CD4-positive, alpha-beta T cell treated with Interferon alpha-2 for 1 hour (primary cell): ENCODE measurements at places on chromosomes 4 and X.

DNA sequence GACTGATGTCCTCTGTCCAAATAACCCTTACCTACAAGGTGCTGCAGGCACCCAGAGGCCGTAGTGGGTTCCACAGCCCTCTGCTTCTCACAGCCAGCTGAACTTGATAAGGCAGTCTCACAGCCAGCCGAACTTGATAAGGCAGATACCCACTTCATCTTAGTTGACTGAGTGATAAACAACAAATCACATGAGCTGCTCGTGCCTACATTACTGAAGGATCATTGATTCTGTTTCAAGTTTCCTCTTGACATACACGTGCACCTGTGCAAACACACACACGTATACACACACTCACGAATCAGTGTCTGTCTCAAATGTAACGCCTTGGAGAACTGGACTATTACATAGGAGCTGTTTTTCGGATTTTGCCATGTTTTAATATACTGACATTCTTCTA is 276.3 kb downstream of the DCTD start:
- no peak for DNase-seq

DNA sequence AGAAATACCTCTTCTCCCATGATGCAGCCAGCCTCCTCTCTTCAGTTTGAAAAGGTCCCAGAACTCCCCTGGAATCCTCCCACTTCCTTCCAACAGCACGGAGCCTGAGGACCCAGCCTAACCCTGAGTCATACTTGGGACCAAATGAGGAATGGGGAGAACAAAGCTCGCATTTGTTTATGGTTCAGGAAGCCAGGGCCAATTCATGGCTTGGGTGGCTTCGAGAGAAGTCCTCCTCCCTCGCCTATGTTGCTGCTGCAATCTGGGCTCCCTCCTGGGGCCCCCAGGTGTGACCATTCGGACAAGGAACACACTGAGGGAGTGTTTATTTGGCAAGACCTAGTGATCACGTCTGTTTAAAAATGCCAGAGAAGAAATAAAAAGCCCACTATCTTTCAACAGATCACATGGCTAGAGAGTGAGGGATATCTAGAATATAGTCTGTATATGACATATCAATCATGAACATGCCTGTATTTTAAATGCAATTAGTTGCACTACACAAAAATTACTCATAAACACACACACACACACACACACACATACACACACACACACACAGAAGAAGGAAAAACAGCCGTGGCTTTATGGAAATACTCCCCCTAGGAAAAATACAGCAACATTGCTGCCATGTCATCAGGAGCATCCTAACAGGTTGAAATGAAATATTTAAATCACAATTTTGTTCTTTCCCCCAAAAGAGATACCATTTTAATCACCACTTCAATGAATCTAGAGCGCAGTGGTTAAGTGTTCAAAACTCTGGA is 155.7 kb upstream of the MAP3K15 start:
- no peak for DNase-seq

GRCh38 chrX:107561468-107562215 is 66.7 kb upstream of the PRPS1 start:
- no peak for DNase-seq

GRCh38 chr4:168942985-168943384 is 67.1 kb downstream of the CBR4 start:
- peak; percentile 22 for DNase-seq

DNA sequence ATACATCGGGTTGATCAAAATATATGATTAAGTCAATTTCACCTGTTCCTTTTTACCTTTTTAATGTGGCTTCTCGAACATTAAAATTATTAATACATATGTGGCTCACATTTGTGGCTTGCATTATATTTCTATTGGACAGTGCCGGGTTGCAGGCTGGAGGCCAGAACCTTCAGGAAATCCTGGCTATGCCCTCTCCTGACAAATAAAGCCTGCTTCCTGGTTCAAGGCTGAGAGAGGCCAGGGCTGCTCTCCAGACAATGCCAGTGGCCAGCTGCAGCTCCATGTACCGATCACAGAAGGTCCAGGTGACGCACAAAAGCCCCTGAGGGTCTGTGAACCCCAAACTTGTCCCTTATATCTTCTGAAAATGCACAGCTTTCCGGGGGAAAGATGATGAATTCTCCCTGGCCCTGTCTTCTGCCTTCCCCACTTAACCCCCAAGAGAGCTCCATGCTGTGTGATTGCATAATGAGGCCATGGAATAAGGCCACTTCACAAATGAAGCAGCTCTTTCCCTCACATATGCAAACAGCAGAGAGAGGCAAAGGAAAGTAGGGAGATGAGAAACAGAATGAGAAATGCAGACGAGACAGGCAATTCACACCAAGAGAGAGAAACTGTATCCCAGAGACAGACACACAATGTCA is 241.2 kb downstream of the BCOR start:
- no peak for DNase-seq
